Karpas-422 (cell line): ENCODE measurements at places on chromosomes 13 and 19. TPM values are rescaled to one million over a fixed set of nuclear protein-coding genes. Genes with fewer than 3 reads are reported as not detected.

ZNF468 gene
- 38.3 and 55.2 TPM in 2 replicates for total RNA-seq

TMEM272 gene
- 0.15 TPM in 1 of 2 replicates, not detected in the other for total RNA-seq

UBAC2 gene
- 50.6 and 58.3 TPM in 2 replicates for total RNA-seq

CADM4 gene
- not detected in 2 replicates for total RNA-seq

ASF1B gene
- total RNA-seq, result 27.1 and 34.9 TPM in 2 replicates

A1BG gene
- total RNA-seq, result 52.9 and 85.4 TPM in 2 replicates

PSG6 gene
- total RNA-seq, result not detected in 2 replicates

COL4A2 gene
- 0.76 TPM in 1 of 2 replicates, not detected in the other for total RNA-seq

CACNA1A gene
- total RNA-seq, result not detected in 2 replicates

SYNE4 gene
- total RNA-seq, result 1.2 and 1.8 TPM in 2 replicates

ACTMAP gene
- 3.1 and 5.8 TPM in 2 replicates for total RNA-seq

- no peaks in the 10 kb centered on the region for H3K4me1 ChIP-seq
- H3K36me3 ChIP-seq, result peaks cover 13% of the 10 kb centered on the region; the same call in 1 of the 2 replicates
- H3K4me3 ChIP-seq, result no peak overlapping the region
- DNase-seq, result no peak
These were observed 6.9 kb downstream of the CTU1 start for GRCh38 chr19:51101171-51101865.

GRCh38 chr19:50206191-50206590, 2.8 kb downstream of the MYH14 start:
- no peak overlapping the region for H3K27ac ChIP-seq
- H3K36me3 ChIP-seq, result no peaks in the 10 kb centered on the region
- no peaks in the 10 kb centered on the region for H3K27me3 ChIP-seq
- no peak overlapping the region for H3K4me3 ChIP-seq

- H3K4me1 ChIP-seq, result no peaks in the 10 kb centered on the region
- H3K27me3 ChIP-seq, result no peaks in the 10 kb centered on the region
- no peak overlapping the region for H3K4me3 ChIP-seq
- DNase-seq, result no peak
- no peaks in the 10 kb centered on the region for H3K36me3 ChIP-seq
These were observed 156.5 kb upstream of the TSC22D1 start for GRCh38 chr13:44732503-44733098.

GRCh38 chr13:41716236-41716635, 244.7 kb downstream of the VWA8 start:
- H3K36me3 ChIP-seq, result no peaks in the 10 kb centered on the region
- H3K4me1 ChIP-seq, result peaks cover 2% of the 10 kb centered on the region
- no peak overlapping the region for H3K27ac ChIP-seq
- H3K27me3 ChIP-seq, result no peaks in the 10 kb centered on the region
- no peak for DNase-seq
- H3K4me3 ChIP-seq, result no peak overlapping the region

GRCh38 chr13:35681685-35682084, 205.2 kb upstream of the MAB21L1 start:
- DNase-seq, result no peak
- no peaks in the 10 kb centered on the region for H3K27me3 ChIP-seq
- H3K4me3 ChIP-seq, result no peak overlapping the region
- no peaks in the 10 kb centered on the region for H3K4me1 ChIP-seq
- no peak overlapping the region for H3K27ac ChIP-seq

DNA sequence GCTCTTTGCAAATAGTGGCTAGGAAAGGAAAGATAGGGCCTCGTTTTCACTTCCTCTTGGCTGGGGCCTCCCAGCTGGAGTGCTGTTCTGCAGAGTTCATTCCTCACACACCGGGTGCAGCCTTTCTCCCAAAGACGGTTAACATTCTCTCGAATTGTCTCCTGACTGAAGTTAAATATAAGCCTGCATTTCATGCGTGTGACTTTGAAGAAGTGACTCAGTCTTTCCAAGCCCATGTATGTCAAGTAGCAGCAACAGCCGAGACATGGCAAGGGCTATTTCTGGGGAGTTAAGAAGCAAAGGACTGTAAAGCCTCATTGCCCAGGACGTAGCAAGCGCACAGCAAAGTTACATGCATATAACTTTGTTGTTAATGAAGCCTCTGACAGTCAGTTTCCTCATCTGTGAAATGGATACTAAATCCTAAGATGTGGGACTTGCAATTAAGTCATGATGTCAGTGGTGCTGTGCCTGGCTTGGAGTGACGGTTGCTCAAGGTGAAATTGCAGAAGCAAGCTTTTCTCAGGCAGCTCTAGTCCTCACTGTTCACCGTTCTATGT, 502.4 kb downstream of the MYO16 start:
- peak overlapping the region; percentile 90 for H3K27ac ChIP-seq
- no peaks in the 10 kb centered on the region for H3K36me3 ChIP-seq
- DNase-seq, result peak; percentile 91

GRCh38 chr19:50333737-50334617, 4.8 kb upstream of the KCNC3 start:
- peaks cover 44% of the 10 kb centered on the region for H3K36me3 ChIP-seq
- peak overlapping the region; percentile 56 for H3K4me3 ChIP-seq
- DNase-seq, result peak; percentile 69
- H3K27me3 ChIP-seq, result no peaks in the 10 kb centered on the region
- H3K27ac ChIP-seq, result peak overlapping the region; percentile 92

DNA sequence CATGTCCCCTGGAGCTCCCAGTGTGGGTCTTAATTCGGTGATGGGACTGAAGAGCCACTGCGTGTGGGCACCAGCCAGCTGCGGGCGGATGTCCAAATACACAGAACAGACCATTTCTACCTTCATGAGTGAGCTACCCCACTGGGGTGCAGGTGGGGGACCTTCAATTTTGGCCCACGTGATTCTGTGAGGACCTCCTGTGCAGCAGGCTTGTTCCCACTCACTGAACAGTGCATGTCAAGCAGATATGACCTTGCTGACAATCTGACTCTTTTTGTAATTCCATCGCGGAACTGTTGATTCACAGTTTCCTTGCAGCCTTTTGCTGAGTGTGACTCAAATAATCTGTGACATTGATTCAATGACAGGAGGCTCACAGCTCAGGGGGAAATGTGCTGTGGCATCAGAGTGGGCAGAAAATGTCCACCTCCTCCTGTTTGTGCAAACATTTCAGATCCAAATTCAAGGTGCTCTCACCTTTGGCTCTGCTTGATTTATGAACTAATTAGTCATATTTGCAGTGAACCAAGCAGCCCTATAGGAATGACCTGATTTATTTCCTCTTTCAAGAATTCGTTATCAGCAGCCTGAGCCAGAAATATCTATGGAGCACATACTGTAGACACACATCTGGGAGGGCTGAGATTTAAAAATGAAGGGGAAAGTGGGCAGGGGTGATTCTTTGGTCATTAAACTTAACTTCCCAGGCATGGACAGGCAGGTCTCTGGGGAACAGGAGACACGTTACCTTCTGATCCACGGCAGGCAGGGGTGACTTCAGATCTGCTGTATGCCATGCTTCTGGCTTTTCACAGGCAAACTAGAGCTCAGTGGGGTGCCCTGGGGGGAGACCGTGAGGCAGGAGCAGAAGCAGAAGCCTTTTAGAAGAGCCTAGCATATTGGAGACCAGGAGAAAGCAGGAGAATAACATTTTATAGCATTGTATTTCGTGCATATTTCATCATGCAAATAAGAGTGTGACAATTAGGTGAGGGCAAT, 170.0 kb upstream of the KL start:
- H3K27ac ChIP-seq, result no peak overlapping the region
- H3K27me3 ChIP-seq, result no peaks in the 10 kb centered on the region
- H3K4me3 ChIP-seq, result peak overlapping the region; percentile 40; the same call in 1 of the 2 replicates

- DNase-seq, result peak; percentile 85
- H3K4me1 ChIP-seq, result peaks cover 53% of the 10 kb centered on the region
- H3K27me3 ChIP-seq, result no peaks in the 10 kb centered on the region
These were observed 9.4 kb downstream of the LTBP4 start for GRCh38 chr19:40610396-40611064.

GRCh38 chr19:39483141-39483540, 2.5 kb downstream of the TIMM50 start:
- no peaks in the 10 kb centered on the region for H3K27me3 ChIP-seq
- peaks cover 20% of the 10 kb centered on the region for H3K4me1 ChIP-seq
- no peak for DNase-seq
- H3K27ac ChIP-seq, result no peak overlapping the region
- H3K36me3 ChIP-seq, result peaks cover 16% of the 10 kb centered on the region

GRCh38 chr13:46629811-46630413, 76.9 kb downstream of the LRCH1 start:
- H3K36me3 ChIP-seq, result no peaks in the 10 kb centered on the region
- no peaks in the 10 kb centered on the region for H3K27me3 ChIP-seq
- no peak for DNase-seq
- H3K27ac ChIP-seq, result no peak overlapping the region
- no peaks in the 10 kb centered on the region for H3K4me1 ChIP-seq

DNA sequence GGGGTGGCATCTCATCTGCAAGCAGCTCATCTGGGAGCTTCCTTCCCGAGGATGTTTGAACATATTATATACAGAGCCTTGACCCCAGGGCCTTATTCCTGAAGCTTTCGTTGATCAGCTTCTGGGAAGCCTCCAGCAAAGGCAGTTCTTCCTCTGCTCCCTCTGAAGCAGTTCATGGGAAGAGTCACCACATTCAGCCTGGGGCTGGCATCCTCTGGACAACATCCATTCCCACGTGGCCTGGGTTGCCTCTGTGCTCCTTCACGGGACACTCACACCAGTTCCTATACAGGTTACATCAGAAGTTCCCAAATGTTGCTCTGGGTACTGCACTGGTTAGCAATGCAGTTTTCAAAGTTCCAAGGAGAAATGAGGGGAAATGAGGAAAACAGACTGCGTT, 29.6 kb downstream of the COL4A2 start:
- H3K4me1 ChIP-seq, result no peaks in the 10 kb centered on the region
- no peaks in the 10 kb centered on the region for H3K27me3 ChIP-seq
- no peak overlapping the region for H3K27ac ChIP-seq
- H3K36me3 ChIP-seq, result no peaks in the 10 kb centered on the region

DNA sequence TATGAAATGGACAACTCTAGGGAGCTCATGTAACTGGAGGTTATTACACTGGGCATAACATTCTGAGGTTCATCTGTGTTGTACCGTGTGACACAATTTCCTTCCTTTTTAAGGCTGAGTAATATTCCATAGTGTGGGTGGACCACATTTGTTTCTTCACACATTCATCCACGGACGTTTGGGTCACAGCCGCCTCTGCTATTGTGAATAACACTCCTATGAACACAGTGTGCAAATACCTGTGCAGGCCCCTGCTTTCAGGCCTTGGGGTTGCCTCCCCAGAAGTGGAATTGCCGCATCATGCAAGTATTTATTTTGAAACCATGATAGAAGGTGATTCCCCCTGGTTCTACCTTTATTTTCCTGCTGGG, 63.4 kb upstream of the MCF2L start:
- H3K36me3 ChIP-seq, result no peaks in the 10 kb centered on the region
- peaks cover 9% of the 10 kb centered on the region for H3K4me1 ChIP-seq
- no peak overlapping the region for H3K4me3 ChIP-seq
- DNase-seq, result no peak
- H3K27ac ChIP-seq, result no peak overlapping the region

DNA sequence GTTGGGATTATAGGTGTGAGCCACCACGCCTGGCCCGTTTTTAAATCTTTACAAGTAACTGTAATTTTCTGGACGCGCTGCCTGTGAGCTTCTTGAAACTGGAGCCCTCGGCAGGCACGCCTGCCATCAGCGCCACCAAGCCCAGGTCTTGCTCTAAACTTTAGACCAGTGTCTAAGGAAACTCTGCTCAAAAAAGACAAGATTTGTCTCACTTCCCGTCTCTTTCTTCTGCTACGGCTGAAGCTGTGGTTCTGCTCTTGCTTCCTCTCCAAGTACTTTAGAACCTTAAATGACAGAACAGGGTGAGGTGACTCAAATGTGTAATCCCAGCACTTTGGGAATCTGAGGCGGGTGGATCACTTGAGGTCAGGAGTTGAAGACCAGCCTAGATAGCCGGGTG, 24.9 kb downstream of the RCN3 start:
- no peak for DNase-seq
- H3K36me3 ChIP-seq, result peaks cover 21% of the 10 kb centered on the region
- no peaks in the 10 kb centered on the region for H3K4me1 ChIP-seq
- H3K4me3 ChIP-seq, result no peak overlapping the region
- no peaks in the 10 kb centered on the region for H3K27me3 ChIP-seq

DNA sequence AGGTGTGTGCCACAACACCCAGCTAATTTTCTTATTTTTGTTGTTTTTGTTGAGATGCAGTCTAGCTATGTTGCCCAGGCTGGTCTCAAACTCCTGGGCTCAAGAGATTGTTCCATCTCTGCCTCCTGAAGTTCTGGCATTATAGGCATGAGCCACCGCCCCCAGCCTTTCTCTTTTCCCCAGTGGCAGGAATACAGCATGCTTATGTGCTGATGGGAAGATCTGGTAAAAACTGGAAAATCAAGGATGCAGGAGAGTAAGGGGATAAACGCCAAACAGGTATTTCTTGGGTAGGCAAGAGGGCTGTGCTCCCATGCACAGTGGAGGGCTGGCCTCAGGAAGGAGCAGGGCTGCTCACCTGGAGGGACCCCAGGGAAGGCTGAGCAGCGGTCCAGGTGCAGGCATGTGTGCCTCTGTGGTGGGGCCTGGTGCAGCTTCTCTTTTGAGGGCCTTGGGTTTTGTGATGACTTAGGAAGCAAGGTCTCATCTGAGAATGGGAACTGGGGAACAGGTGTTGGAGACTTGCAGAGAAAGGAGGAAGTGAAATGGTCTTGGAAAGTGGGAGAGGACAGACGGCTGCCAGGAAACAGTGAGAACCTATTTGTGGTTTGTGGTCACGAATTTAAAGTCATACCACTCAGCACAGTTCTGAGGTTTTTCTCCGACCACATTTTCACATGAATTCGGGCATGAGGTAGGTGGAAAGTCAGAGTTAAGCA, 106.5 kb downstream of the TEX26 start:
- H3K27me3 ChIP-seq, result no peaks in the 10 kb centered on the region
- peaks cover 6% of the 10 kb centered on the region for H3K4me1 ChIP-seq
- no peak for DNase-seq
- no peak overlapping the region for H3K4me3 ChIP-seq
- H3K36me3 ChIP-seq, result no peaks in the 10 kb centered on the region
- H3K27ac ChIP-seq, result no peak overlapping the region

DNA sequence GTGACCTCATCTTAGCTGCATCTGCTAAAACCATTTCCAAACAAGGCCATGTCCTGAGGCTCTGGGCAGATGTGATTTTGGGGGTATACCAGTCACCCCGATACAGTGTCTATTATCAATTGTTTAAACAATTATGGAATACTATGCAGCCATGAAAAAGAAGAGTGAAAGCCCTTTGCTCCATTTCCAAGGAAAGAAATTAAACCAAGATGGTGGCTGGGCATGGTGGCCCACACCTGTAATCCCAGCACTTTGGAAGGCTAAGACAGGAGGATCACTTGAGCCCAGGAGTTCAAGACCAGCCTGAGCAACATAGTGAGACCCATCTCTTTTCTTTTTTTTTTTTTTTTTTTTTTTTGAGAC, 763 bp downstream of the TEKTIP1 start:
- DNase-seq, result no peak
- no peak overlapping the region for H3K27ac ChIP-seq
- no peaks in the 10 kb centered on the region for H3K4me1 ChIP-seq
- no peak overlapping the region for H3K4me3 ChIP-seq
- peaks cover 4% of the 10 kb centered on the region; the same call in 1 of the 2 replicates for H3K36me3 ChIP-seq

DNA sequence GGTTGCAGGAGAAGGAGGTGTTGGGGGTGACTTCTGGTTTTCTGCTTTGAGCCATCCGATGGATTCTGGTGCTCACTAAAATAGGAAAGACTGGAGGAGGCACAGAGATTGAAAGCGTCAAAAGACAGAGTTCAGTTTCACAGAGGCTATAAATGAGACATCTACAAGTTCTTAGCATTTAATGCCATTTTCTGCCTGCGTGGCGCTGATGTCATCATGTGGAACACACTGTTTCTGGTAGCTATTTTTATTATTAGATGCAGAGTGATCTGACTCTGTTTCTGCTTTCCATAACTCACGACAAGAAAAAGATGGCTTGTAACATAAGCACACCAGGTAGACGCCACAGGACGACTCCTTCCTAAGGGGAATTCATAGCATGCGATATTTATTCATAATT, 3.3 kb upstream of the SLC39A3 start:
- no peaks in the 10 kb centered on the region for H3K36me3 ChIP-seq
- no peaks in the 10 kb centered on the region for H3K27me3 ChIP-seq
- no peak overlapping the region for H3K27ac ChIP-seq
- no peak for DNase-seq
- peaks cover 13% of the 10 kb centered on the region for H3K4me1 ChIP-seq
